NCI-H1417 treated with DMSO at 0.1 percent for 48 hours (cell line): ENCODE measurements at places on chromosomes 1 and 21.

GRCh38 chr1:224747578-224747977 is 131.5 kb downstream of the CNIH3 start:
- DNase-seq, result no peak

DNA sequence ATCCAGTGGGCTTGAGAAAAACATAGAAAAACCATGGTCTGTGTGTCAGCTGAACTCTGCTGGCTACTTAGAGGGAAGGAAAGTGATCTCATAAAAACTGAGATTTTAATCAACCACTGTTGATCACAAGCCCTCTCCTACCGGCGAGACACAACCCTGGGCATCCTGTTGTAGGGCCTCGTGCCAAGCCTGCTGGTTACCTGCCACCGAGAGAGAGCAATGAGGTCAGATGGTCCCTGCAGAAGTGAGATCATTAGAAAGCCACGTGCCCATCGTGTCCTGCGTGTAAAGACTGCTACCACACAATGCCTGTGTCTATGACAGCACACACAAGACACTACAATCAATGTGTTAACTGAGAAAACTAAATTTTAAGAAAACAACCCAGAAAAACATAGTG is 41.7 kb upstream of the GPR153 start:
- DNase-seq, result no peak

GRCh38 chr1:230563591-230563990 is 78.7 kb upstream of the COG2 start:
- DNase-seq, result no peak

GRCh38 chr1:33351281-33351660 is 30.4 kb upstream of the A3GALT2 start:
- no peak for DNase-seq

GRCh38 chr1:247172996-247173395 is 1.2 kb upstream of the ZNF124 start:
- DNase-seq, result no peak

DNA sequence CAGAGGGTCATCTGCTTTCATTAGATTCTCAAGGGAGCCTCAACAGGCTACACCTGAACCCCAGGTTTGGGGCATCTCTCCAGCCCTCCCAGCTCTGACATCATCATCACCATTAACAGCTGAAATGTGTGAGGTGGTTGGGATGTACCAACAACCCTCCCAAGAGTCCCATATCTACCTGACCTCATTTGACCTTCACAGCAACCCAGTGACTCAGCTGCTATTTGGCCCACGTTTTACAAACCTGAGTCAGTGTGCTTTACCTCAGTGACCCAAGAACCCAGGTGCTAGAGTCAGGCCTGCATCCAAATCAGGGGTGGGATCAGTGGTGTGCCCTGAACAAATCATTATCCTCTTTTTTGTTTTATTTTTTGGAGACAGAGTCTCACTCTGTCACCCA is 53.3 kb upstream of the TINAGL1 start:
- no peak for DNase-seq
